ENCODE measurements at places on chromosomes 16 and 17. TPM values are rescaled to one million over a fixed set of nuclear protein-coding genes. Genes with fewer than 3 reads are reported as not detected.

The COX6A2 gene
- 63.5 TPM for total RNA-seq

The ATP1B2 gene
- 0.92 TPM for total RNA-seq

The RHBDL1 gene
- total RNA-seq: 1.2 TPM

The GCGR gene
- total RNA-seq: not detected

The CHST5 gene
- total RNA-seq: not detected

The SLC13A2 gene
- 1.1 TPM for total RNA-seq

The MFAP4 gene
- total RNA-seq: 77.4 TPM

The XAF1 gene
- 19.7 TPM for total RNA-seq

The HOXB4 gene
- total RNA-seq: 0.92 TPM

The NPW gene
- total RNA-seq: 0.82 TPM

The CSNK1D gene
- 72.8 TPM for total RNA-seq

The VWA3A gene
- not detected for total RNA-seq

The RAMP2 gene
- 11.9 TPM for total RNA-seq

The ASGR1 gene
- 0.21 TPM for total RNA-seq

The CHRNE gene
- 3.8 TPM for total RNA-seq

The MT3 gene
- not detected for total RNA-seq

The SOX9 gene
- 14.6 TPM for total RNA-seq

The TP53 gene
- 23.6 TPM for total RNA-seq

The BOLA2 gene
- 8.6 TPM for total RNA-seq

The SLC16A6 gene
- total RNA-seq: 2.7 TPM

The ABCC11 gene
- 0.41 TPM for total RNA-seq

The OR4D1 gene
- total RNA-seq: not detected

The HGS gene
- total RNA-seq: 31.7 TPM

The SLC46A1 gene
- total RNA-seq: 6.5 TPM

The CALB2 gene
- total RNA-seq: 0.31 TPM

The GPR179 gene
- 0.21 TPM for total RNA-seq

The TNP2 gene
- not detected for total RNA-seq

The PPP1R27 gene
- 11.9 TPM for total RNA-seq

The OTOP3 gene
- total RNA-seq: 1.4 TPM

The UNC13D gene
- 82.3 TPM for total RNA-seq

Measured in tongue (tissue), 3 donors.